Stimulated activated CD4-positive, alpha-beta T cell treated with anti-CD3 and anti-CD28 coated beads, Interleukin-12 subunit alpha, Interleukin-12 subunit beta, amount 100 ng/mL, for 4 hours (primary cell): ENCODE measurements at places on chromosomes 7 and 10.

- no peak for DNase-seq
These were observed 370.8 kb downstream of the AUTS2 start for GRCh38 chr7:69968969-69969556.

- no peak for DNase-seq
These were observed 168.1 kb downstream of the KLF6 start for GRCh38 chr10:3616880-3617279.

DNA sequence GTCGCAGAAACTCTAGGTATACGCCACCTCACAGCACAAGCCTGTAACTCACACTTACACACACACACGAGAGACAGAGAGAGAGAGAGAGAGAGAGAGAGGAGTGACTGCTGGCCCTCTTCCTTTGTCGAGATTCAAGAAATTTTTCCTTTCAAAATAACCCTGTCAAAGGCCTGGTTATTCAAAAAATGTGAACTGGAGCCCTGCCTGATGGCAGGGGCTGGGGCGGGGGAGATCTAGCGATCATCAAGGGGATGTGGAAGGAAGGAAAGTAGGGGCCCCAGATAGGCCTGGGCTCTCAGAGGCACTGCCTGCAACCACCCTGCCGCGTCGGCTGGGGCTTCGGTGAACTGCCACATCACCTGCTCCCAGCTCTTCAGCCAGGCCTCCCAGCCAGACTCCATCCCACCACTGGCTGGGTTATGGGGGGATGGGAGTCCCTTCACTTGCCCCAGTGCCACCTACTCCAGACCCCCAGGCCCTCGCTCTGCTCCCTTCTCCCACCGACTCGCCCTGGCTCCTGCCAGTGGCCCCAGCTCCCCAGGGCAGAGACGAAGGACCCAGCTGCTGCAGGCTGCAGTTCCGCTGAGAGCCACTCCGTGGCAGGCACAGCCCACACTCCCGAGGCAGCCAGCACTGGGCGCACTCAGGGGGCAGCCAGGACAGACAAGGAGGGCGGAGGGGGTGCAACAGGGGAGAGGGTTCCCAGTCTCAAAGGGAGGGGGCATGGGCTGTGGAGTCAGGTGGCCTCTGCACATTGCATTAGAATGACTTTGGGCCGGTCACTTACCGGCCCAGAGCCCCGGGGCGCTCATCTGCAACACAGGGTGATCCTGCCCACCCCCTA lies 15.3 kb downstream of the KCNH2 start:
- peak; percentile 57 for DNase-seq

DNA sequence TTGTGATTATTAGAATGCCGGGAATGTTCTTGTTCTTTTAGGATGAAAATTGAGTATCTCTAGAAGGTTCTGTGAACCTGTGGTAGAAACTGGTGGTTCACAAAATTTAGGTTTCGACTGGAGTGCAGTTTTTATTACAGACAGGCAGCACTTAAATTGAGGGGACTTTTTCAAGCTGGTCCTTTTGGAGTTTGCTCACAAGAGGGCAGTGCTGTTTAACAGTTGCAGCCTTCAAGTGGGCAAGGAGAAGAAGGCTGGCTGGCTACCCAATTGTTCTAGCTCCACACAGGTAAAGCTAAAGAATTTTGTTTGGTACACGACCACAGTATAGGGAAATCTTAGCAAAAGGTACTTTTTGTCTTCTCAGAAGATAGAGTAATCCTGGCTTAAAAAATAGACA lies 233.6 kb downstream of the SNX13 start:
- no peak for DNase-seq

GRCh38 chr7:139873593-139874301 lies 44.7 kb downstream of the TBXAS1 start:
- no peak for DNase-seq

GRCh38 chr7:17663061-17663675 lies 277.1 kb downstream of the SNX13 start:
- no peak for DNase-seq

DNA sequence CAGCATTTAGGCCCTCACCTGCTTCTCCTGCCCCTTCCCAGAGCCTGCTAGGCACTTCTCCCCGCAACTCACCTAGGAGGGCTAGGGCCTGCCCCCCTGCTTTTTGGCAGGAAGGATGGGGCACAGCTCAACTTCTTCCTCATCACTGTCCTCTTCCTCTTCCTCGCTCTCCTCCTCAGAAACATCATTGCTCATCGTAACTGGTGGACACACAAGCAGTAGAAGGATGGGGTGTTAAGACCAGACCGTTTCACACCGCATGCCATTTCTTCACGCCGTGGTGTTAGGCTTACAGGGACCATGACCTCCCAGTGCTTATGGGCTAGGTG lies 1.6 kb downstream of the NPM3 start:
- DNase-seq = no peak
